BJ (cell line): ENCODE measurements at places on chromosomes 3 and 15.

- DNase-seq, result no peak
Observed at GRCh38 chr3:49725906-49726681, 2.3 kb upstream of the GMPPB start.

DNA sequence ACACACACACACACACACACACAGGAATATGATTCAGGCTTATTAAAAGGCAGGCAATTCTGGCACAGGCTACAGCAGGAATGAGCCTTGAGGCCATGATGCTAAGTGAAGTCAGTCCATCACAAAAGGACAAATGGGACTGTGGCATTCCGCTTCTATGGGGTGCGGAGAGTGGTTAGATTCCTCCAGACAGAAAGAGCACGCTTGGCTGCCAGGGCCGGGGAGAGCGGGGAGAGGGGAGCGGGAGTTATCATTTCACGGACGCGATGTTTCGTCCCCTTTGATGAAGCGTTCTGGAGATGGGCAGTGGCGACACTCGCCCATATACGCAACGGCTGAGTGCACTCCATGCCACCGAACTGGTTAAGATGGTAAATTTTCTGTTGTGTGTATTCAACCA is 58.5 kb upstream of the FAM174B start:
- no peak for DNase-seq

- no peak for DNase-seq
Observed at GRCh38 chr3:132662212-132662611, 2.1 kb downstream of the UBA5 start.

- DNase-seq, result no peak
Observed at GRCh38 chr3:170697908-170698307, 112.0 kb upstream of the SLC7A14 start.

DNA sequence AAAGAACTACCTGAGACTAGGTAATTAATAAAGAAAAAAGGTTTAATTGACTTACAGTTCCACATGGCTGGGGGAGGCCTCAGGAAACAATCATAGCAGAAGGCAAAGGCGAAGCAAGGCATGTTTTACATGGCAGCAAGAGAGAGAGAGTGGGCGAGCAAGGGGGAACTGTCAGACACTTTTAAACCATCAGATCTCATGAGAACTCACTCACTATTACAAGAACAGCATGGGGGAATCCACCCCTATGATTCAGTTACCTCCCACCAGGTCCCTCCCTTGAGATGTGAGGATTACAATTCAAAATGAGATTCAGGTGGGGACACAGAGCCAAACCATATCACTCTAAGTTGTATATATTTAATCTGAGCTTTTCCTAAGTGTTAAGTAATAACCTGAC is 79.0 kb upstream of the MLF1 start:
- no peak for DNase-seq

DNA sequence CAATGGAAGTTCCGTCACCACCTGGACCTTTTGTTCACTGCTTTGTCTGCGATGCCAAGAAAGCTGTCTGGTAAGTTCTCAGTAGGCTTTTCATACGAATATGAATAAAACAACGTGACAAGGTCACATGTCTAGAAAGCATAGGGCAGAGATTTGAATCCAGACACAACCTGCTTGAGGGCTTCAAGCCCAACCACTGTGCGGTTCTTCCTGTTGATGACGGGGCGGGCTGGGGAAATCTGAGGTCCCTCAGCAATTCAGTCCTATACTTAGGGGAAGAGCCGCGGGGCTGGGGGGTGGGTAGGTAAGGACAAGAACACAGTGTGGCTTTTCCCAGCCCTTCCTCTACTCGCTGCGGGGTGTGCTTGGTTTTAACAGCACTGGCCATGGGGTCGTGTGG is 32.4 kb upstream of the SMAD3 start:
- no peak for DNase-seq

DNA sequence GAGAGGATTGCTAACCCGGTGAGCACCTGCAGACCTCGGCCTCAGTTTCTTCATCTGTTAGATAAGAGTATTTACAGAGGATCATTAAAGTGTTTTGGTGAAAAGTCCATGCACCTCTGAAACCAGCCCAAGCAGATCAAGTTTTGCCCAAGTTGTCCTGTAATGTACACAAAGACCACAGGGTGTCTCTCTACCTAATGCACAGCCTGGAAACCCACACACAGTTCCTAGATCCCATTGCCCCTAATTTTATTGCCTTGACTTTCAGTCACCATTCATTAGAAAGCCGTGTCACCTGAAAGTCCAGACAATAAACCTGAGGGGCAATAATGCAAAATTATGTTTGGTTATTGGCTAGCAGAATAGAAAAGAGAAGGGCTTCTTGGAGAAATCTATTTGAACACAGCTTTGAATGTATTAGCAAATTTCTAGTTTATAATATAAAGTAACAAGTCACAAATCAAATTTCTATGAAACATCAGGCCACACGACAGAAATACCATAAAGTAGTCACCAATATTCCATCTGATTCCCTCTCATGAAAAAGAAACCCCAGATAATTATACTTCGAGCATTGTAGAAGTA is 161.3 kb upstream of the SLC2A2 start:
- no peak for DNase-seq

- no peak for DNase-seq
Observed at GRCh38 chr15:72585025-72585424, 69.5 kb upstream of the GOLGA6B start.

GRCh38 chr3:152909180-152909883 is 74.4 kb downstream of the P2RY1 start:
- DNase-seq, result no peak

DNA sequence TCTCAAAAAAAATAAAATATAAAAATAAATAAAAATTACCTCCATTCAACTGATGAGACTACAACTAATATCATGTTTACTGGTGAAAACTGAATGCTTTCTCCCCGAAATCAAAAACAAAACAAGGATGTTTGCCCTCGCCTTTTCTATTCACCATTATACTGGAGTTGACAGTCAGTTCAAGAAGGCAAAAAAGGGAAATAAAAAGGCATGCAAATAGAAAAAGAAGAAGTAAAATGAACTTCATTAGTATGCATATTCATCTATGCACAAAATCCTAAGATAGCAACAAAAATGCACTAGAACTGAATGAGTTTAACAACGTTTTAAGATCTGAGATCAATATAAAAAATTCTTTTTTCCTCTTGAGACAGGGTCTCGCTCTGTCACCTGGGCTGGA is 72.7 kb upstream of the FAM174B start:
- no peak for DNase-seq

- no peak for DNase-seq
Observed at GRCh38 chr15:75452865-75453702, 1.6 kb upstream of the SIN3A start.

DNA sequence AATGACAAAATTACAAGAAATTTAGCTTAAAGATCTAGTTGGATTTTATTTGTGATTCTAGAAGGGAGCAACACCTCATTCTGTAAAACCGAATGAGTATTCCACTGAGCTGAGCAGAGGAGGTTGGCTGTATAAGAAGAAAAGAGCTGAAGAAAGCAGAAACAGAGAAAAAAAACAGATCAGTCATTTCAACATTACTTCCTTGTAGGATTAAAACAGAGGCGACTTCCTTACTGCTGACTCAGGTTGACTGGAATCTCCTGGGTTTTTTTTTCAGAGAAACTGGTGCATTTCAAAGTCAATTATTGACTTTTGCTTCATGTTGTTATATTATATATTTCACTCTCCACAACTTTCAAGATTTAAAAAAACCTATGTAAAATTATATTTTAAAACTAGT is 368.1 kb upstream of the UBE2E2 start:
- no peak for DNase-seq

GRCh38 chr15:67009576-67010569 is 55.5 kb upstream of the SMAD3 start:
- no peak for DNase-seq

- no peak for DNase-seq
Observed at GRCh38 chr3:160162440-160162839, 62.8 kb upstream of the C3orf80 start.

GRCh38 chr3:154791611-154792010 is 288.5 kb upstream of the MME start:
- no peak for DNase-seq

GRCh38 chr3:152480282-152480953 is 211.7 kb downstream of the MBNL1 start:
- no peak for DNase-seq

- DNase-seq, result no peak
Observed at GRCh38 chr3:126517291-126517951, at the start of gene UROC1. UROC1 (minus strand) TSS chr3:126517773; CDS start chr3:126517719, 54 bp downstream.

- DNase-seq, result no peak
Observed at GRCh38 chr3:141388823-141389621, 20.7 kb downstream of the ZBTB38 start.

DNA sequence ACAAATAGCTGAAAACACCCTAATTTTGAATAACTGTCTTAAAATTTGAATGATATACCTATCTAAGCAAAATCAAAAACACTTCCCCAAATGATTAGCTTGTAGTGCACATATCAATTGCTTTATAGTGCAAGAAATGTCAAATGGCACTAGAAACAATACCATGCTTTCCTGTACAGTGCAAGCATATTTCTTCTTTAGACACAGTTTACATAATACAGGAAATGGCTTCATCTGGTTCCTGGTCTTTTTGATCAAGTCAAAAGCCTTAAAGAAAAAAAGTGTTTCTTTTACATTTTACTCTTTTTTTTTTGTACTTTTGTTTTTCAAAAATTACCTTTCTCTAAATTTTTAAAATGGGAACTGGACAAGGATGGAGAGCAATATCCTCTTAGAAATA is 352.1 kb downstream of the MECOM start:
- DNase-seq, result no peak

GRCh38 chr3:45689787-45690145 is 570 bp downstream of the SACM1L start:
- DNase-seq, result no peak

GRCh38 chr3:108334701-108335100 is 38.4 kb downstream of the HHLA2 start:
- no peak for DNase-seq

GRCh38 chr3:190560013-190560895 is 46.4 kb downstream of the IL1RAP start:
- DNase-seq, result no peak

DNA sequence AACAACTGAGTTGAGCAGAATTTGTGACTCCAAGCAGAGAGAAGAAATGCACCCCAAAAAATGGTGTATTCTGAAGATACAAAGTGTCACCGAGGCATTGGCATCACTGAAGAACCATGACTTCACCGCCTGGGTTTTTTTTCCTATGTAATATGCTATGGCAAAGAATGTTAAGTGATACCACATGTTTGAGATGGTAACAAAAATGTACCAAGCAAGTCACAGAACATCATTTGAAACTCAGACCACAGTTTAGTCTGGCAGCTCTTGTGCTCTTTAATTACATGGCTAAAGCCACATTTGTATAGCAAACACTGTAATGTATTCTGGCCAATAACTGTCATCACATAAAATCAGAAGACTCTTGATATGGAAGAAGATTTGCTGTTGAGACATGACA is 323.5 kb downstream of the ULK4 start:
- no peak for DNase-seq

- DNase-seq, result peak; percentile 74
Observed at GRCh38 chr3:152269056-152269830, 514 bp downstream of the MBNL1 start.

DNA sequence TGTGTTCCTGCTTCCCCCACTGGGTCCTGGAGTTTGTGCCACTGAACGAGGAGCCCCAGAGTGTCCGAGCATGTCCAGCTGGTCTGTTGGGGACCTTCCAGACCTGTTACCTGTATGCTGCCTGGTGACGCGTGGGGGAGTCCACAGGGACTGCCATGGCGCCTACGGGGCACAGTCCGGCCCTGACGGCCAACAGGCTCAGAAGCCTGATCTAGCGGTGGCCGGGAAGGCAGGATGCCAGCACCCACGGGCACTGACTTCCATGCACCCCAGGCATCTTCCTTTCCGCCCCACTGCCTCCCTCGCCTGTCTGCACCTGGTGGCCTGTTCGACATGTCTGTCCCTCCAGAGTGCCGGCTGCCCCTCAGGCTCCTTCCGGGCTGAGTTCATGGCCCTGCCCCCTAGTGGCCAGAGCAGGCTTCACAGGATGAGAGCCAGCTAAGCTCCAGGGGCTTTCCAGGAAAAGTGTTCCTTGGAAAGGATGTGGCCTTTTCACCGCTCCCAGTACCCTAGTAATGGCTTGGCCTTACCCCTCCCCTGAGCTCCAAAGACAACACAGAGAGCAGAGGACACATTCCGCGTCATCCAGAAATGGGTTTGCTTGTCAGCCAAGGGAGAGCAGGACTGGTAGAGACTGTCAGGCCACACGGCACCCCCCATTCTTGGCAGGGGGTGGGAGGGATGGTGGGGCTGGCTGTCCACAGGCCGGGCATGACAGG is 35.7 kb downstream of the NGRN start:
- DNase-seq, result no peak

GRCh38 chr15:64459066-64459781 is 1.2 kb upstream of the ZNF609 start:
- DNase-seq, result no peak

GRCh38 chr3:152742368-152743347 is 92.3 kb upstream of the P2RY1 start:
- no peak for DNase-seq

- peak; percentile 3 for DNase-seq
Observed at GRCh38 chr3:167684388-167684993, 30.7 kb upstream of the WDR49 start.

- DNase-seq, result no peak
Observed at GRCh38 chr15:29539736-29540135, 270.1 kb upstream of the NSMCE3 start.

GRCh38 chr15:73879426-73879825 is 6.1 kb downstream of the TBC1D21 start:
- DNase-seq, result no peak

GRCh38 chr15:80749589-80749988 is 29.6 kb upstream of the CEMIP start:
- no peak for DNase-seq

GRCh38 chr3:60277361-60277800 is 973.9 kb downstream of the FHIT start:
- DNase-seq, result no peak

DNA sequence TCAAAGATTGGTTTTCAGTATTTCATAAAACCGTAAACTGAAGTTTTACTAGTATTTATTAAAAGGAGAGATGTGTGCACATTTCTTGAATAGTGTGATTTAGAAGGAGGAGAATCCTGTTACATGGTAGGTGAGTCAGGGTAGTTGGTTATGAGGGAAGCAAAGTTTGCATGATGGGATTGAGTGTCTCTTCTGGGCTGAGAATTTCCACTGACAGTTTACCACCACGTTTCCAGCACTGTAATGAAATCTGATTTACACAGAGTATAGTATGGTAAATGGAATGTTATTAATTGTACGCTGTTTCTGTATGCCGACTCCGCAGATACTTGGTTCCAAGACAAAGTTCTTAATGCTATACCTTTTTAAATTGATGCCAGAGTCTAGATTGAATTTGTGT is 1.6 kb downstream of the NECTIN3 start:
- DNase-seq, result no peak

- DNase-seq, result peak; percentile 0
Observed at GRCh38 chr3:69568951-69569350, 170.3 kb upstream of the MITF start.
